ENCODE measurements at places on chromosomes 11 and 22. TPM values are rescaled to one million over a fixed set of nuclear protein-coding genes. Genes with fewer than 3 reads are reported as not detected.
A peak's percentile ranks its signal among the peaks of the same experiment; 100 is the strongest.

- peaks cover 23% of the 10 kb centered on the region for H3K4me1 ChIP-seq
- no peak for DNase-seq
- no peak overlapping the region for H3K4me3 ChIP-seq
- no peak overlapping the region for H3K27ac ChIP-seq
Measured at GRCh38 chr11:124759266-124760204, 2.6 kb downstream of the ESAM start.

- DNase-seq, result no peak
- no peaks in the 10 kb centered on the region for H3K36me3 ChIP-seq
Measured at GRCh38 chr11:112115386-112115785, 28.7 kb downstream of the SDHD start.

DNA sequence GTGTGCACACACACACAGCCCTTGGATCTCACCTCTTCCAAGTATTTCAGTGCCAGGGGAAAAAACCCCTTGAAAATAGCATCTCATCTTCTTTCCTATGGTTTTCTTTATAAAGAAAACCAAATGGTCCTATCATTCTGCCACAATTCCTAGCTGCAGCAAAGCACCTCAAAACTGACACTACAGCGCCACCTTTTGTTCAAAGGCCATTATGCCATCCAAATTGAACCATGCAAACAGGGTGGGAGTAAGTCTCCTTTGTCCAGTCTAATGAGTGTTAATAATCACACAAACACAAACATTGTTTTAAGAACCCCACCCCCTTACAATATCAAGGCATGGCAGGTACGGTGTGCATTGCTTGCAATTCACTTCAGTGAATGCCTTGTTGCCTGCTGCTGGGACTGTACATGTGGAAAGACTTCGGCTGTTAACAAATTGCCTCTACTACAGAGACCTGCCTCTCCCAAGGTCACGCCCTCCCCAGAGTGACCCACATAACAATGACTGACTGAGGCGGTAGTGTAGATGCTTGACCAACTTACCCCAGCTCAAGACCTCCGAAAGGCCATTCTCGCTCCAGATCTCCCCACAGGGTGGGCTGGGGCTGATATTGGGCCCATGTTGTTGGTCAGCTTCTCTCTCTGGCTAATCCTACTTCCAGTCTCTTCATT is 31.7 kb downstream of the FAM181B start:
- H3K27ac ChIP-seq, result no peak overlapping the region
- H3K4me1 ChIP-seq, result no peaks in the 10 kb centered on the region
- H3K27me3 ChIP-seq, result no peaks in the 10 kb centered on the region
- DNase-seq, result no peak
- no peak overlapping the region for H3K4me3 ChIP-seq
- no peaks in the 10 kb centered on the region for H3K36me3 ChIP-seq

GRCh38 chr11:122235615-122236014 is 119.6 kb upstream of the BLID start:
- no peaks in the 10 kb centered on the region for H3K36me3 ChIP-seq
- H3K27ac ChIP-seq, result no peak overlapping the region
- H3K27me3 ChIP-seq, result no peaks in the 10 kb centered on the region
- peaks cover 11% of the 10 kb centered on the region for H3K4me1 ChIP-seq
- H3K4me3 ChIP-seq, result no peak overlapping the region

Gene KLHL35
- total RNA-seq, result 11.1 TPM

Gene EXPH5
- 36.3 TPM for total RNA-seq

Gene TREH
- total RNA-seq, result not detected

DNA sequence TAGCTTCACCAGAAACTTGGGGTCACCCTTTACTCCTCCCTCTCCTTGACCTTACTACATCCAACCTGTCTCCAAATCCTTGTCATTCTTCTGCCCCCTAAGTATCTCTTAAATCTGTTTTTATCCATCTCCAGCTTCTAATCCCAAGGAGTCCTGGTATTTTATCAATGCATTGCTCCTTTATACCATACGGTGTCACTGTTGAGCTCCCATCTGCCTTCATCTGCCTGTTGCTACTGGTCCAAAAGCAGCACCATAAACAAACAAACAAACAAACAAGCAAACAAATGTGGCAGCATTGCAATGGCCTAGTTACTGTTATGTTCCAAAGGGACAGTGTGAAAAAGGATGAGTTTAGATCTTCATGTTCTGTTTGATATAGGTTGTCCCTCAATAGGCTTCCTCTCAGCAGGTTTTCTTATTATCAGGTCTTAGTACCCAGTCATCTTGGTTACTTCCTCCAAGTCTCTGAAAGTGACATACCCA is 34.2 kb downstream of the DNHD1 start:
- H3K27ac ChIP-seq, result no peak overlapping the region
- H3K4me1 ChIP-seq, result no peaks in the 10 kb centered on the region
- H3K4me3 ChIP-seq, result no peak overlapping the region
- DNase-seq, result peak; percentile 8

Gene OR10S1
- total RNA-seq, result not detected

Gene UPK3A
- 1.0 TPM for total RNA-seq

DNA sequence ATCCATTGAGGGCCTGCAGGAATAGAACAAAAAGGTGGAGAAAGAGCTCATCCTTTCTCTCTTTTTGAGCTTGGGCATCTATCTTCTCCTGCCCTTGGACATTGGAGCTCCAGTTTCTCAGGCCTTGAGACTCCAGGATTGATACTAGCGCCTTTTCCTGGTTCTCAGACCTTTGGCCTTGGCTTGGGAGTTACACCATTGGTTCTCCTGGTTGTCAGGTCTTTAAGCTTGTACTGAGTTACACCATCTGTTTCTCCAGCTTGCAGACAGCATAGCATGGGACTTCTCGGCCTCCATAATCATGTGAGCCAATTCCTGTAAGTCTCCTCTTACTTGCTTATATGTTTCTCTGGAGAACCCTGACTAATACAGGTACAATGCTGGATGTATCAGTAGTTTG is 72.6 kb downstream of the GRK3 start:
- no peaks in the 10 kb centered on the region for H3K4me1 ChIP-seq
- no peak overlapping the region for H3K27ac ChIP-seq
- no peaks in the 10 kb centered on the region for H3K36me3 ChIP-seq
- H3K4me3 ChIP-seq, result no peak overlapping the region
- H3K27me3 ChIP-seq, result 0 out of 2 replicates have a peak, but pooled peaks cover 6% of the 10 kb centered on the region

- H3K27ac ChIP-seq, result no peak overlapping the region
- no peaks in the 10 kb centered on the region for H3K27me3 ChIP-seq
- no peak overlapping the region for H3K4me3 ChIP-seq
- DNase-seq, result no peak
Measured at GRCh38 chr11:76462317-76462716, 17.5 kb downstream of the EMSY start.

GRCh38 chr11:94788396-94788795 is 20.2 kb downstream of the AMOTL1 start:
- H3K4me1 ChIP-seq, result peaks cover 77% of the 10 kb centered on the region
- H3K4me3 ChIP-seq, result no peak overlapping the region
- H3K27me3 ChIP-seq, result no peaks in the 10 kb centered on the region
- H3K27ac ChIP-seq, result peak overlapping the region; percentile 21
- peaks cover 13% of the 10 kb centered on the region for H3K36me3 ChIP-seq

GRCh38 chr11:2277008-2277346 is 6.6 kb upstream of the ASCL2 start:
- no peak for DNase-seq
- H3K27me3 ChIP-seq, result no peaks in the 10 kb centered on the region
- no peaks in the 10 kb centered on the region for H3K36me3 ChIP-seq
- no peak overlapping the region for H3K4me3 ChIP-seq

- no peak overlapping the region for H3K4me3 ChIP-seq
- no peak overlapping the region for H3K27ac ChIP-seq
- peaks cover 49% of the 10 kb centered on the region for H3K27me3 ChIP-seq
- DNase-seq, result no peak
Measured at GRCh38 chr11:131254254-131254653, 116.2 kb upstream of the NTM start.

GRCh38 chr11:114524122-114524521 is 35.6 kb downstream of the NXPE1 start:
- no peak overlapping the region for H3K27ac ChIP-seq
- peaks cover 11% of the 10 kb centered on the region for H3K27me3 ChIP-seq
- H3K36me3 ChIP-seq, result no peaks in the 10 kb centered on the region

GRCh38 chr11:40183073-40184064 is 1276.1 kb downstream of the LRRC4C start:
- H3K4me1 ChIP-seq, result no peaks in the 10 kb centered on the region
- no peaks in the 10 kb centered on the region for H3K36me3 ChIP-seq
- H3K4me3 ChIP-seq, result no peak overlapping the region
- no peak for DNase-seq
- H3K27me3 ChIP-seq, result no peaks in the 10 kb centered on the region

GRCh38 chr11:57974848-57975601 is 48.7 kb upstream of the OR9Q1 start:
- no peak overlapping the region for H3K4me3 ChIP-seq
- no peak for DNase-seq
- H3K4me1 ChIP-seq, result no peaks in the 10 kb centered on the region
- no peak overlapping the region for H3K27ac ChIP-seq
- H3K27me3 ChIP-seq, result peaks cover 11% of the 10 kb centered on the region

DNA sequence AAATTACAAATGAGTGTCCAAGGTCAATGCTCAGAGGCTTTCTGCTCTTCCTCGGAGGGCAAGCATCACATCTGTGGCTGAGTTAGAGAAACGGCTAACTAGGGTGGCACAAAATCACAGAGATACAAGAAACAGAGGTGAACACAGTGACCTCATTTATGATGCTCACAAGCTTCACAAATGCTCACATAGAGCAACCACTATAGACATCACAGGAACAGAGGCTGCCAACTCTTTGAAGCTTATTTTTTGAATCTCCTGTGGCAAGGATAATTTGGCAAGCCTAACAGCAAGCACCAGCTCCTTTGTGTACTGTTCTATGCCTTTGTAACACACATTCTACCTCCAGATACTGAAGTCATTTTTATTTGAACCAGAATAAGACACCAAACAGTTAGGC is 416.5 kb upstream of the DDI1 start:
- H3K4me1 ChIP-seq, result peaks cover 18% of the 10 kb centered on the region
- no peaks in the 10 kb centered on the region for H3K36me3 ChIP-seq
- no peaks in the 10 kb centered on the region for H3K27me3 ChIP-seq
- H3K4me3 ChIP-seq, result no peak overlapping the region
- no peak for DNase-seq
- no peak overlapping the region for H3K27ac ChIP-seq

DNA sequence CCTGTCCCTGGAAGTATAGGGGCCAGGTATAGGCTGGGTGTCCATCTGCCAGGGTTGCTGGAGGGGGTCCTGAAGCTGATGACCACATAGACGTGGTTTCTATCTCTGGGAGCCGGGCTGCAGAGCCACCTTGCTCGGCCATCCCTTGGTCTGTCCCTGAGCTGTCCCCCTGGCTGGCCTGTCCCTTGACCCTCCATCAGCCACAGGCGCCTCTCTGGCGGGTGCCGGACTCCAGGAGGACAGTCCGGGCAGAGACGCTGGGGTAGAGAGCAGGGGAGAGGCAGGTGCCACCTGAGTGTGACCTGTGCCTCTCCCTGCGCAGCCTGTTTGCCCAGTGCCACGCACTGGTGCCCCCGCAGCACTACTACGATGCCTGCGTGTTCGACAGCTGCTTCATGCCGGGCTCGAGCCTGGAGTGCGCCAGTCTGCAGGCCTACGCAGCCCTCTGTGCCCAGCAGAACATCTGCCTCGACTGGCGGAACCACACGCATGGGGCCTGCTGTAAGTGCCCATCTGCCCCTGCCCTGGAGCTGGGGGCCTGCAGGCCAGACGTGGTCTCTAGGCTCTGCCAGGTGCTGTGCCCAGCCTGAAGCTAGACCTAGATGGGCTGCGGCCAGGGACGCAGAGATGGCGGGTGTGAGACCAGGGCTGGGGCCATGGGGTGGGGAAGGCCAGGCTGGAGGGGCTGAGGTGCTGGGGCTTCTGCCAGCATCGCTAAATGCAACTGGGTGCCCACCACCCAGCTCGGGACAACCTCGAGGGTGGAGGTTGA is 29.9 kb downstream of the MUC2 start:
- DNase-seq, result no peak
- H3K27me3 ChIP-seq, result peaks cover 26% of the 10 kb centered on the region
- no peak overlapping the region for H3K4me3 ChIP-seq
- no peaks in the 10 kb centered on the region for H3K4me1 ChIP-seq
- H3K27ac ChIP-seq, result no peak overlapping the region
- H3K36me3 ChIP-seq, result no peaks in the 10 kb centered on the region

Measured in PC-9 (cell line).